ENCODE measurements at places on chromosomes 6 and 20. TPM values are rescaled to one million over a fixed set of nuclear protein-coding genes. Genes with fewer than 3 reads are reported as not detected.

GRCh38 chr6:22575190-22575589 is 5.8 kb downstream of the HDGFL1 start:
- DNase-seq, result no peak

- no peak for DNase-seq
Measured at GRCh38 chr6:154430481-154430919, 73.9 kb upstream of the IPCEF1 start.

DNA sequence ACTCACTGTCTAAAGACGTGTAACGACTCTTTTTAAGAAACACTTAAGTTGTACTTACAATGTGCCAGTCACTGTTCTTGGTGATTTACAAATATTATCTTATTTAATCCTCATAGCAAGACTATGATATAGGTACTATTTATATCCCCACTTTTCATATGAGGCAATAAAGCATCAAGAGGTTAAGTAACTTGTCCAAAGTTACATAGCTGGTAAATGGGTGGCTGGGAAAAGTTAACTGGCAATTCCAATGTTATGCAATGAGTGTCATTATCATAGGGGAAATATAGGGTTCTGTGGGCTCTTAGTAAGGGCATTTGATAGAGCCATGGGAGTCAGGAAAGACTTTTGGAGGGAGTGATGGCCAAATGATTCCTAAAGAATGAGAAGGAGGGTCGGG is 21.4 kb upstream of the RIPOR2 start:
- peak; percentile 22 for DNase-seq

GRCh38 chr20:62749851-62750445 is 41.3 kb downstream of the NTSR1 start:
- no peak for DNase-seq

GRCh38 chr20:16271450-16271849 is 301.8 kb downstream of the KIF16B start:
- no peak for DNase-seq

DNA sequence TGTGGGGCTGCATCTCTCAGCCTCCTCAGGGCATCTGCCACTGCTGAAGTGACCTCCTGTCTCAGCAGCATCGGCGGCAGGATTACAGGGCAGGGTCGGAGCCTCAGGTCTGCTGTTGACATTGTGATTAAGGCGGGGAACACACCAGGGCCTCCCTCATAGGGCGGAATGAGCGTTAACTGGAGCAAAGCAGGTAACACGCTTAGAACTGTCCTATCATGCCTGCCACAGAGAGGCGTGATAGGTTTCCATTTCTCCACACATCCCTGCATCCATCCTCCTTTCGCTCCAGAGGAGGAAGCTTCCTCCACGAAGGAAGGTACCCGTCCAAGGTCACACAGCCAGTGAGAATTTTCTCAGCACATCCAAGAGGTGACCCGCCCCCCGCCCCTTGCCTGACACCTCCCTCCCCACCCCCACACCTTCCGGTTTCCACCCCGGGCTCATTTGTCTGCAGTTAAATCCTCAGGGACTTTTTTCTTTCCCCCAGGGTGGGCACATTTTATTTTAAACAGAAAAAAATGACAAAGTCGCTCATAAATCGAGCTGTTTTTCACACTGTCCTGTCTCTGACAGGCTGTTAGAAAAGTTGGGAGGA is 200.8 kb downstream of the TFAP2C start:
- DNase-seq, result no peak

GRCh38 chr20:25011831-25012241 is 19.3 kb upstream of the APMAP start:
- no peak for DNase-seq

GRCh38 chr6:39850736-39851297 is 58.6 kb downstream of the DAAM2 start:
- DNase-seq, result no peak

GRCh38 chr6:82680192-82680591 is 316.6 kb downstream of the TPBG start:
- no peak for DNase-seq

DNA sequence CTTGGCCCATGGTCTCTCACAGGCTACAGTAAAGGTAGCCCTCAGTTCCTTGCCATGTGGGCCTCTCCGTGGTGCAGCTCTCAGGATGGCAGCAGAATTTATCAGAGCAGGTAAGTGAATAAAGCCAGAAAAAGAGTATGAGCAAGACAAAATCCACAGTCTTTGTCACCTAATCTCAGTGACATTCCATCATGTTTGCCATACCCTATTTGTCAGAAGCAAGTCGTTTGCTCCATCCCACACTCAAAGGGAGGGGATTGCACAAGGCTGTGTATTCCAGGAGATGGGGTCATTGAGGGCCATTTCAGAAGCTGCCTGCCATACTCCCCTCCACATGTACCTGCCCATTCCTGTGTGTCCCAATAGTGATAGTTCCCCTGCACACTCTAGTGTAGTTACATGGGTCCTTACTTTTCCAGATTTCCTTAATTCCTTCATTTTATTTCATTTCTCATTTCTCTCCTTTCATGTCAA is 24.2 kb downstream of the ISM1 start:
- DNase-seq, result no peak

GRCh38 chr6:7691675-7692452 is 34.0 kb upstream of the BMP6 start:
- peak; percentile 77 for DNase-seq

Gene SLPI
- 273 TPM for total RNA-seq

Gene RWDD1
- total RNA-seq, result 41.6 TPM

Gene TTI1
- 17.1 TPM for total RNA-seq

Gene GPR63
- total RNA-seq, result 0.42 TPM

Gene SNAP25
- not detected for total RNA-seq
